Effector memory CD8-positive, alpha-beta T cell (primary cell): ENCODE measurements at places on chromosomes 13 and 19.
A peak's percentile ranks its signal among the peaks of the same experiment; 100 is the strongest.

DNA sequence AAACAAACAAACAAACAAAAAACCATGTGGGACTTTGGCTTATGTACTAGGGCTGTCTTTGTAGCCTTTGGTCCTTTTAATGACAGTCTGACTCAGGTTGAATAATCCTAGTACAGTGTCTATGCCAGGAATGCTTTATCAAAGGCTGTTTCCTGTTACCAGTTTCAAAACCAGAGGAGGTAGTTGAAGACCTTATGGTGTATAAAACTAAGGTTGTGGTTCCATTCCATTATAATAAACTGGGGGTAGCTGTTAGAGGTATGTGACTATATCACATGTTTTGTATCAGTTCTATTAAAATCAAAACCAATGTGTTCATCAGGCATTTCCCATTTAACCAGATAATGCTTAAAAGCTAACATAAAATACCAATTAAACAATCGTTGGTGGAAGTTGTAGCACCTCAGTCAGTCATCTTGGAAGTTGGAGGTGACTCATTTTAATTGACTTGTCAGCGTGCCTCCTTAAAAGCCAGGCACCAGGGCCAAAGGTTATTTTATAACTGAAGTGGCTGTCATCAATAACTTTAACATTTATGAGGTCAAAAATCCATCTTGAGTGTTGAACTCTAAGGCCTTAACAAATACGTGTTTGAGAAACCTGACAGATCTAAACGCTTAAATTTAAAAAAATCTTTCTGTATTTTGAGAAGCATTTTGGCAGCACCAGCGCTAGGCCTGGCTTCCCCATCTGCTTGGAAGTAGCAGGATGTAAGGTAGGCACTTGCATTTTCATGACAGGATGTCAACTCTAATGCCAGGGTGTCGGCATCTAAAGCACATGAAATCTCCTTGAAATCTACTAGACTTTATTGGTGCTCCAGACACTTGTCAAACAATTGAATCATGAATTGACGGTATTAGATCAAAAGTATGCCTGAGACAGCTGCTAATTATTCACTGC, 162.5 kb downstream of the LMO7 start:
- no peak for DNase-seq

- DNase-seq: no peak
These were observed 14.9 kb upstream of the SCN1B start for GRCh38 chr19:35015270-35015953.

GRCh38 chr13:48993150-48993549, 17.4 kb downstream of the FNDC3A start:
- DNase-seq: no peak

DNA sequence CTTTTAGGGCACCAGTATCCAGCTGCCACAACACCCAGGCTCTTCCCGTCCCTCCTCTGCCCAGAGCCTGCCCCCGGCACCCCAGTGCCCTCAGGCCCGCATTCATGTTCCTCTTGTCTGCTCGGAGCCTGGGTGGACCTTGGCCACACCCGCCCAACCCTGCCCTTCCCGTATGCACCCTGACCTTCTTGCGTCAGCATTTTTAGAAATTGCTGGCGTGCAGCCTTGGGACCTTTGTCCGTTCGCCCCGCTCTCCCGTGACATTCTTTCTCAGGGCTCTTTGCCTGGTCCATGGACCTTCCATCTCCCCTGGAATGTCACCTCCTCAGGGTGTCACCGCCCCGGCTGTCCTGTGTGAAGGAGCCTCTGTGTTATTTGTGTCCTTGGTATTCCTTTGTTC, 7.6 kb downstream of the NUCB1 start:
- no peak for DNase-seq

DNA sequence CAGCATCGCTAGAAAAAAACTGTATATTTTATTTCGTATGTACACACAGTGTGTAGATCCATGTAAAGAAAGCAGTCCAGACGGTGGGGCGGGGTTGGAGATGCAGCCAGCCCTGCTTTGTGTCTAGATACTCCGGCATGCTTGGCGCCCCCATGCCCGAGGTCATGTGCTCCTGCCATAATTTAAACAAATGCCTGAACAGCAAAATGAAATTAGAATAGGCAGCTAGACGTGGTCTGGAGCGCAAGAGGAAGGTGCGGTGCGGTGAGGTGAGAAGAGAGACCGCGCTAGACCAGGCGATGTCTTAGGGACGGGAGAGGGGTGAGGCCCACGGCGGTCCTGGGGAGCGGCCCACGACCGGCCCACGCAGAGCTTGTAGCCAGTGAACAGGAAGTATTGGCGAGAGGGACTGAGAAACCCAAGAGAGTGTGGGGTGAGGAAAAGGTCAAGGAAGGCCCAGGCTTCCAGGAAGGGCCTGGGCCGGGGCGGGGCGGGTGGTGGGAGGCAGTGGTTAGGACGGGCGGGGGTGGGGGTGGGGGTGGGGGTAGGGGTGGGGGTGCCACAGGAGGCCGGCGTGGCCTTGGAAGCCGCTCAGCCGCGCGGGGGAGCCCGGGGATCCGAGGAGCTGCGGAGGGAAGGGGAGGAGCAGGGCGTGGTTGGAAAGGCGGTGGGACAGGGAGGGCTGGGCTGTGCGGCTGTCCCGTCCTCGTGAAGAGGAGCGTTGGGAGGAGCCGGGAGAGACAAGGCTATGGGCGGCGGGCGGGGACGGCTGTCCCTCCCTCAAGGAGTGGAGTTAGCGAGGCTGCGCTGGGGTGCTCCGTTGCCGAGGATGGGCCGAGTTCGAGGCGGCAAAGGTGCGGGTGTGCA, 254.7 kb upstream of the SGCG start:
- DNase-seq: no peak

DNA sequence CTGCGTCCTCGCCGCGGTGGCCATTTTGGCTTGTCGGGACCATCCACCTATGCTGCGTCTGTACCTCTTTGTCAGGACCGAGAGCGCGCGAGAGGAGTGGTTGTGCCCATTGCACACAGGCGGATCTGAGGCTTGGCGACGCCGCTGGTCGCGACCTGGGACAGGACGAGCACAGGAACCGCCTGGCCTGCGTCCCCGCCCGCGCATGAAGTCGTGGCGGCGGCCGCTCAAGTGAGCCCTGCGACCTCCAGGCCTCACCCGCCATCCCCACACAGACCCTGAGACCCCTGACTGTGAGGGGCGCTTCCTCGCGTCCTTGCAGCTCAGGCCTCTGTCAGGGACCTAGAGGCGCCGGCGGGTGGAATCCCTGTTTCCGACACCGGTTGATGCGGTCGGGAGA, 16.8 kb downstream of the ZNF586 start:
- no peak for DNase-seq

DNA sequence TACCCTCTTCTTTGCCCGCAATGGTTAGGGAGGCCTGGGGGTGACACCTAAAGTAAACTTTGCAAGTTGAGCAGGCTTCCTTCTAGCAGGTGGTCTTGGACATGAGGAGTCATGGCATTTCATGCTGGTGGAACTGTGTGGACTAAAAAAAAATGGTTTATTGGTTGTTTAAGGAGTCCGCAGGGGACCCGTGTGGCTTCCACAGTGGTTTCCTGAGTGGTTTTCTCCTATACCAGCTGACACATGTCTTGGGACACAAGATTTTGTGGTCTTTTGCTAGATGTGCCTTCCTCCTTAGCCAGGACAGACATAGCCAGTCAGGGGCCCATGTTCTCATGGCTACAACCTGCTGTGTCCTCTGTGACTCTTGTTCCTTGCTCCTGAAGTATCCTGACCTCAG, 1.5 kb downstream of the ZNF543 start:
- no peak for DNase-seq

GRCh38 chr13:54637366-54637765, 1608.8 kb downstream of the OLFM4 start:
- DNase-seq: no peak

- no peak for DNase-seq
These were observed 545.1 kb downstream of the EFNB2 start for GRCh38 chr13:105990256-105990958.

- no peak for DNase-seq
These were observed 52.0 kb upstream of the SPACA7 start for GRCh38 chr13:112324116-112324515.

DNA sequence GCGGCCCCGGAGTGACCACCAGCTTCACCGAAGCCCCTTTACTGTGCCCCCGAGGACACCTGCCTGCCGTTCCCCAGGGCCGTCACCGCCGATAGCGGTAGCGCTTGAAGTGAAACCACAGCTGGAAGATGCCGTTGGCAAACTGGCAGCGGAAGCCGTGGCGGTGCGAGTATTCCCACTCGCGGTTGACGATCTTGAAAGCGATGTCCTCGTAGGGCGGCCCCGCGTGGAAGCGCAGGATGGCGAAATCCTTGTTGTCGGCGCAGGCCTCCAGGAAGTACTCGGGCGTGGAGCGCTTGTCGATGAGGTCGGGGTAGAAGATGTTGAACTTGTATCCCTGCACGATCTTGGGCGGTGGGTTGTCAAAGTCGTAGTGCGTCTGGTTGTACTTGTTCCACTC, 5.2 kb upstream of the TBXA2R start:
- no peak for DNase-seq

GRCh38 chr19:1156830-1157615, 17.0 kb downstream of the SBNO2 start:
- no peak for DNase-seq

- no peak for DNase-seq
These were observed 36.1 kb upstream of the USPL1 start for GRCh38 chr13:30581582-30581981.

DNA sequence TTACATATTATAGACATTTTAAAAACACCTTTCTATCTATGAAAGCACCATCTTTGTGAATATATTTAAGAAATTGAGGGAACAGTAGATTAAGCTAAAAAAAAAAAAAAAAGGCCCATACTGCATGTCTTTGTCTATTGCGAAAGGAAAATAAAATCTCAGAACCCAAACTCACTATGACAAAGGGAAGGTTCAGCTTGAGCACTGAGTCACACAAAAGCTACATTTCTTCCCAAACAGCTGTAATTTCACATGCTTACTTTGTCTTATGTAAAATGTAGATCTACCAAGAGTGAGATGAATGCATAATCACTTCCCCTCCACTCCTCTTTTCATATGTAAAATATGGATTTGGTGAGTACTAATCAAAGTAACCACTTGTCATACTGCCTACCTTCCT, 640.1 kb upstream of the KLF12 start:
- no peak for DNase-seq

- no peak for DNase-seq
These were observed 3.5 kb downstream of the LGALS7B start for GRCh38 chr19:38792250-38793111.

- no peak for DNase-seq
These were observed 1.9 kb downstream of the ATP4B start for GRCh38 chr13:113656003-113656588.

DNA sequence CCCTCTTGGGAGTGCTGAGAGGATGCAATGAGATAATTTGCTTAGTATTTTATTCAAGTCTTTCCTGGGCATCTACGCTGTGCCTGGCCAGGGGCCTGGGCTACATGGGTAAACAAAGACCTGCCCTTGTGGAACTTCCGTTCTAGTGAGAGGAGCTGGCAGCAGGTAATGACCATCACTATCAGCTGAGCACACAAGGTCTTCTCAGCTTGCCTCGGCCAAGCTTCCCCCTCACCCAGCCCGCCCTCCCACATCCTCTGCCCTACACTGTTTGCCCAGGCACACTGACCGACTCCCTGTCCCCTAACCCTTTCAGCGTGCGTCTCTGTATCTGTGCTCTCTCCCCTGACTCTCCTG, 8.6 kb upstream of the FKRP start:
- DNase-seq: no peak

DNA sequence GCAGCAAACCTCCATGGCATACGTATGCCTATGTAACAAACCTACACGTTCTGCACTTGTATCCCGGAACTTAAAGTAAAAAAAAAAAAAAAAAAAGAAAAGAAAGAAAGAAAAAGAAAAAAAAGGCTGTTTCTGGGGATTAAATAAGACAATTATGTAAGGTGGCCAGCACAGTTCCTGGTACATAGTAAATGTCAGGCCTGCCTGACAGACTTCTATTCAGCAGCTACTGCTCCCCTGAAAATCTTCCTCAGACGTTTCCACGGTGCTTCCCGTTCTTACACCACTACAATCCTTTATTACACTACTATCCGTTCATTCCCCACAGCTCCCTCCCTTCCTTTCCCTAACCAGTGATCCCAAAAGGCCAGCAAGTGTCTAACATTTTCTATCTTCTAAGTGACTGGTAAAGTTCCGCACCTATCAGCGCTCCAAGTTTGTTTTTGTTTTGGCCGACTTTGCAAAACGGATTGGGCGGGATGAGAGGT, 636 bp upstream of the RB1 start:
- DNase-seq: no peak

- peak; percentile 7 for DNase-seq
These were observed at the start of gene WDR87 for GRCh38 chr19:37905946-37906868. Gene WDR87 (minus strand): TSS chr19:37906594. CDS start chr19:37898239, 8,355 bp downstream.

GRCh38 chr13:35917942-35918645, 213.1 kb downstream of the DCLK1 start:
- DNase-seq: no peak

DNA sequence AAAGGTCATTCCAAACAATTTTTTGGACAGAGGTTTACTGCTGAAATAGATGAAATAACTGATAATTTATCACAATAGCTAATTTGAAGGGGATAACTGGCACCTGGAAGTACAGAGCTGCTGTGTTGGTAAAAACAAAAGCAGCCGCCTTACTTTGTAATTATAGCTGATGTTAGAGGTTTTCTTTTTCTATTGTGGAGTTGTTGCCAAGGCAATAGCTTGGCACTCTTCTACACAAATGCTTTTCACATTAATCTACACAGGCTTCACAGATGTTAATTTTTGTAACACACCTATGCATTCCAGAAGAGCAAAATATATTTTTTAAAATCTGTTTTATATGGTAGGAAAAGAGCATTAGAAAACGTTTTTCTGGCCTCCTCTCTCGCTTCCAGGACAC, 56.9 kb downstream of the LACC1 start:
- no peak for DNase-seq
